Dorsolateral prefrontal cortex (tissue), 122 donors: ENCODE measurements at places on chromosomes 3 and 15.

GRCh38 chr3:86563400-86563970, 427.5 kb downstream of the VGLL3 start:
- no peak for DNase-seq

GRCh38 chr15:93178371-93178770, 89.4 kb upstream of the RGMA start:
- no peak for DNase-seq

DNA sequence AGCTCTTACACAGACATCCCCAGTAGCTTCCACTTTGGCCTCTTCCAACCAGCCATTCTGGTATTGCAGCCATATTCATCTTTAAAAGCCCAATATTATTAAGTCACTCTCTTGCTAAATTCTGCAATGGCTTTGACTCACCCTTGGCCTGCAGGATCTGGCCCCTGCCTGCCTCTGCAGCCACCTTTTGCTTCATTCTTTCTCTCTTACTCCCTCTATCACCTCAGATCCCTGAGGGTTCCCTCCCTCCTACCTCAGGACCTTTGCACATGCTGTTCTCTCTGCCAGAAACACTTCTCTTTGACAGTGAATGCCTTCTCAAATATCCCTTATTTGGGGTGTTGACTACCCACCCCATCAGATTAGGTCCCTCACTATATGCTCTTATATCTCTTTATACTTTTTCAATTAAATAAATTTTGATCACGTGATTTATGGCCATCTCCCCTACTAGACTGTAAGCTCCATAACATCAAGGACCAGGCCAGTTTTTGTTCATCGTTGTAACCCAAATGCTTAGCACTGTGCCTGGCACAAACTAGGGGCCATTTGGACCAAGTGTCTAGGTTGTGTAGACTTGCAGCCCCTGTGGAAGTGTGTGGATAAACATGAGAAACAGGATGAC, 32.3 kb upstream of the UBE2Q2 start:
- DNase-seq, result no peak

DNA sequence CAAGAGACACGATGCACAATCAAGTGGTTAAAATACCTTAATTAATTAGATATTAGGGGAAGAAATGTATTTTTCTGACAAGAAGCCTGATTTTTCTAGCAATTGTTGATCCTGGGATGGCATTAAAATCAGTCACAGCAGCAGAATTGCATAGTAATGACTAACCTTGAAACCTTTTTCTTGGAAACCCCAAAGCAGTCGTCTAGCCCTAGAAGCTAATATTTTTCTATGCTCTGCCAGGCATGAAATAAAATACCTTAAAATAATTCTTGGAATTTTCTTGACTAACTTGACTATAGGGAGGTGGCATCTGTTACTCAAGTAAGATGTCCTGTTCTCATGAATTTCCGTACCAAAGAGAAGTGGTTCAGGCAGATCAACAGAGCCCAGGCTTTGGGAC, 204.1 kb downstream of the THRB start:
- DNase-seq, result no peak

DNA sequence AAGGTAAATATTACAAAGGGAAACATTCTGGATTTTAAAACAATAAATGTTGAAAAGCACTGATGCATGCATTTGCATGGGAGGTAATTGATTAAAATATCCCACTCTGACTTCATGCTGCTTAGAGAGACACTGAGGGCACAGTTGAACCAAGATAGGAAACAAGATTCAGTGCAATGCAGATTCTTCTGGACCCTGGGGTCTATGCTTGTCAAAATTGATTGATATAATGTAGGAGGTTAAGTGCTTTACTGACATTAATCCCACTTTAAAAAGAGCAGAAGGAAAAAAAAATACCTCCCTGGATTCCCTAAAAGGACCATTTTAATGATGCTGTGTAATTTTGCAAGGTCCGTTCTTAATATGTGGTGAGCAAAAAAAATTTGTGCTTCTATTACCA, 454.2 kb downstream of the GABRB3 start:
- DNase-seq, result no peak

DNA sequence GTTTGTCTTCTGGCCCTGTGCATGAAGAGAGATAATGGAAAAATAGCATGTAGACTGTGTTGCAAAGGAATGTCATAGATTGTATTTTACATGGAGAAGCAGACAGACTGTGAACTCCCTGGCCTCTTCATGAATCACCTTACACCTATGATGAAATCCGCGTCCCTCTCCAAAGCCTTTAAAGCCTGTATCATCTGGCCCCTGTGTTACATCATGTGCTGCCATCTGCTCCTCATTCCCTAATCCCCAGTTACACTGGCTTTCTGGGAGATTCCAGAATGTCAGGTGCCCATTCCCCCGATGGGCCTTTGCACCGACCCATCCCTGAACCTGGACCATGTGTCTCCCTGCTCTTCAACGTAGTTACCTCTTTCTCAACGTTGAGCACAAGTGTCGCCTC, 190.8 kb downstream of the ADAMTSL3 start:
- no peak for DNase-seq

GRCh38 chr15:47586653-47587224, 130.6 kb upstream of the SEMA6D start:
- DNase-seq, result no peak

GRCh38 chr15:29774900-29775299, 47.4 kb downstream of the TJP1 start:
- no peak for DNase-seq

- DNase-seq, result no peak
Measured at GRCh38 chr3:150275941-150276340, 132.2 kb upstream of the TSC22D2 start.

GRCh38 chr3:2578560-2578959, 479.9 kb downstream of the CNTN4 start:
- DNase-seq, result no peak

GRCh38 chr15:72341361-72341760, 21.4 kb upstream of the CELF6 start:
- no peak for DNase-seq

- DNase-seq, result no peak
Measured at GRCh38 chr3:175212896-175213295, 353.8 kb downstream of the NAALADL2 start.

DNA sequence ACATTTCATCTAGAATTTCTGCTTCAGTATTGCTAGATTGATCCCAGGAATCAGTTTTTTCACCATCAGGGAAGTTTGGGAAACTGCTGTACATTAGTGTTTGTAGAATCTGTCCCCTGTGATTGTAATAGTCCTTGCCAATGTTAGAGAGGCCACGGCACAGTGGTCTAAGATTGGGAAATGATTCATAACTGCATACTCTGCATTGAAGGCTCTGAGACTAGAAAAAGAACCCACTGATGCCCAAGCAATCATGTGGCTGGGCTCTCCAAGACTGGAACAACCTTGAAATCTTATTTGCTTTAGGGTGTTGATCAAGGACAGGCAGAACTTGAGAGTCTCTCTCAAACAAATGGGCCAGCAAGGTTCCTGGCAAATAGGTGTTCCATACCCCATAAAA, 245.6 kb upstream of the LRTM1 start:
- no peak for DNase-seq

GRCh38 chr3:159859836-159860235, 128.8 kb upstream of the IL12A start:
- no peak for DNase-seq

DNA sequence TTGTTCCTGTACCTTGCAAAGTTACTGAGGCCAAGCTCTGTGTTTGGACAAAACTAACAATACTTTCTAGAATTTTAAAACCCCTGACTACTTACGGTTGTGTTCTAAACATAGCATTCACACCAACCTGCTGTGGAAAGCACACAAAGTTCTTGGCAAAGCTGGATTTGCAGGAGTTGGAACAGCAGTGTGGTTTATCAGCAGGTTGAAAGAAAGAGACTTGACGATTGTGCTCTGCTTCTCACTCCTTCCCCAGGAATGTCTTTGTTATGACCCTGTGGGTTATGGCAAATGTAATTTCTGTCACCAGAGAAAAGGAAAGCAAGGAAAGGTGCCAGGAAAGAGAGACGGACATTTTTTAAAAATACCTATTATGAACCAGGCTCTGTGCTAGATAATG, 165.5 kb upstream of the TGFBR2 start:
- DNase-seq, result no peak

GRCh38 chr3:138629526-138629925, 21.0 kb downstream of the FAIM start:
- DNase-seq, result no peak

DNA sequence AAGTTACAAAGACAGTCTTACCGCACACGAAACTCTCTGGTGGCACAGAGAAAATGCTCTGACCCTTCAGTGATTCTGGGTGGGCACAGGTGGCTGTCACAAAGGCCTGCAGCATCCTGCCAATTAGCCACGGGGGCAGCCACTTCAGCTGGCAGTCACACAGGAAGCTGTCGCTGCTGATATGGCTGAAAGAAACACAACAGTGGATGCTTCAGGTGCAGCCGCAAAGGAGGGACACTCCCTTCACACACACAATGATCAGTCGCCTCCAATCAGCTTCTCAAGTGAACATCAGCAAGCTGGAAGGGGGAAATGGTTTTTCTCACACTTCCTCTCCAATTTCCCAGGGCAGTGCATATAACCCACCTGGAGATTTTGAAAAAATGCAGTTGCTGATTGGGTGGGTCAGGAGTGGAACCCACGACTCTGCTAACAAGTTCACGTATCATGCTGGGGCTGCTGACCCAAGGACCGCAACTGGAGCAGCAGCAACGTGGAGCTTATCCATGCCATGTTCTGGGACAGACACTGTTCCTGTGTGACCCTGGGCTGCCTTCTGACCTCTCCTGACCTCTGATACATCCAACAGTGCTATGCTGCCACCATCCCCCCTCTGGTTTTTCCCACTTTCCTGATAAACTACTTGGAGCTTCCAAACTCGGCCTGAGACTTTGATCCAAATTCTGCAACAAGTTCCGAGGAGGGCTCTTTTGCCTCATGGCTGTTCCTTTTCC, 106.6 kb downstream of the LRIG1 start:
- no peak for DNase-seq
